LNCaP clone FGC (cell line): ENCODE measurements at places on chromosomes 12 and 14.

- peak; percentile 79 for DNase-seq
These were observed 12.1 kb upstream of the FLVCR2 start for GRCh38 chr14:75566321-75566720.

DNA sequence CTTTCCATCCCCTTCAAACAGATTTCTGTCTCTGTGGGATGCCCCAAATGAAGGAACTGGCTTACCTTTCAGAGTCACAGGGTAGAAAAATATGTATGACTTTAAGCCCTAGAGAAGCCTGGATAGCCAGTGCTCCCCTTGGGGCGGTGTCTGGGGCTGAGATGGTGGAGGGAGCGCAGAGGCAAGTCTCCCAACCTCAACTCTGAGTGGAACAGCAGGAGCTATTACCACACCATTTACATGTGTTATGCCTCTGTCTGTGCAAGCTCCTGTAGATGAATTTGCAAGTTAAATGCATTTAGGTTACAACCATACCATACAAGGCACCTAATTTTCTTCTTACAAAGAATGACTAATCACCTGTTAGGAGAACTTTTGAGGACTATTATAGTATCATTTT lies 50.4 kb upstream of the CLMN start:
- no peak for DNase-seq

DNA sequence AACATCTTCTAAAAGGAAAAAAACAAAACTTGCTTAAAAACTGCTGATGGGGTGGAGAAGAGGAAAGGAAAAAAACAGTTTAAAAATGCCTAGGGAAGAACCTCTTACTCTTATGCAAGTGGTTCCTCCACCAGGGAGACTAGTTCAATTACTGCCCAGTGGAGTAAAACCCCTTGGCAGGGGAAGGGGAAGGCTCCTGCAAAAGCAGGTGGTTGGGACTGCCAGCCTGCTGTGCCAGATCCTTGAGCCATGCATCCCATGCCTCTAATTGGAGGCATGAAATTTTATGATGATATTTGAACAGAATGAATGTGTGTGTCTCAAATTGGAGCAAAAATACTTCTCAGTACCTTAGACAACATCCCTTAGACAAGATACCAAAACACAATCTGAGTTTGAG lies 118.8 kb downstream of the FSCB start:
- no peak for DNase-seq

- no peak for DNase-seq
These were observed 149.8 kb downstream of the PELI2 start for GRCh38 chr14:56268039-56268438.

DNA sequence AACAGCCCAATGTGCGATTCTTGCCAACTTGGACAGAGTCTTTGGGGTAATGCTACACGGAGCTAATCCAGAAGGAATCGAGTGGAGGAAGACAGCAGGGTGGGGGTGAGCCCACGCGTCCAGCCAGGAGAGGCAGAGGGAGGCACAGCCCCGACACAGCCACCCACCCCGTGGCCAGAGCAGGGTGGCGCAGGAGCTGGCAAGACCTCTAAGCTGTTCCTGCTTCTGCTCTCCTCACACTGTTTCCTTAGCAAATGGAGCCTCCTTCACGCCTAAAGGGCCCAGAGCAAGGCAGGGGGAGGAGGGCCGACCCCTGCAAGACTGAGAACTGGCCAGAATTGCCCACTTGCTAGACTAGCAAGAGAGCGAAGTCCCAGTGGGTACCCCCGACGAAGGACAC lies 91.5 kb downstream of the FBXL14 start:
- DNase-seq, result no peak

- DNase-seq, result no peak
These were observed at the start of gene ADAM20 for GRCh38 chr14:70534904-70535303. TSS of gene ADAM20 (minus strand) at chr14:70535004. CDS start at chr14:70524757, 10,247 bp downstream.

DNA sequence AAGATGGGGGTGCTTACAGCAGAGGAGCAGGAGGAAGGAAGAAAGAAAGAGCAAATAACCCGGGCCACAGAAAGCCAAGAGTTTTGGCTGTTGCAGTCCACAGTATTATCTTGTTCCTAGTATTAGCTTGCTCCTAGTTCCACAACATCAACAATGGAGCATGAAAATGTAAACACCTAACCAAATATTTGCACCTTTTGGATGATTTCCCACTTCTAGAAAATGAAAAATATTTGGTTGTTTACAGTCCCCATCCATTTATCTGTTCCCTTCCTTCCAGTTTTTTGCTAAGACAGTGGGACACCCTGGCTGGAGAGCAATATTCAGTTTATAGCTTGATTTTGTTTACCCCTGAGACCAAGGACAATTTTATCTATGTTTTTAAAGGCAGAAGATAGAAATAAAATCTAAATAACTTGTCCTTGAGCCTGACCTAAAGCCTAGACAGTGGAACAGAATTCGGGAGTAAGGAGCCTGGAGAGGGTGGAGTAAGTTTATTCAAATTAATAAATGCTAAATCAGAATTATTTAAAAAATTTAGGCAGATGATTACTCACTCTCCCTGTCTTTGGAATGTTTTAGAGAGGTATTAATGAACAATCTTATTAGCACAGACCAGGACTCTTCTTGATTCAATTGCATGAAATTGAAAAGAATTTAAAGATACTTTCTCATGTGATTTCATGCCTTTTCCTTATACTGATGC lies 51.6 kb downstream of the RESF1 start:
- peak; percentile 78 for DNase-seq

GRCh38 chr12:51389302-51389999 lies 1.8 kb downstream of the GALNT6 start:
- DNase-seq, result no peak

DNA sequence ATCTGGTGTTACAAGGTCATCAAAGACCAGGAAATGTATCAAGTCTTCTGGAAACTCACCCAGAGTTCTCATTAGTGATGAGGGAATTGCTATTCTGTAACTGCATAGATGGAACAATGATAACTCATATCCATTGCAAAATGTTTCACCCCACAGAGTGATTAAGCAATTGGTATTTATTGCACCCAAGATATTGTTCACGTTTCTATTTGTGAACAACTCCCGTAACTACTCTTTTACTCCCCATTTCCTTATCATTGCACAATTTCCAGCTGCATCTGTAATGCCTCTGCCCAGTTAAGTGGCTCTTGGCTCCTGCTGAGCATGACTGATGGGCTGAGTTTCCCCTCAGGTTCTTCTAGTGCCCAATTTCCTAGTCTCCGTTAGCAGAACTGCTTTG lies 108.7 kb upstream of the PRICKLE1 start:
- no peak for DNase-seq

DNA sequence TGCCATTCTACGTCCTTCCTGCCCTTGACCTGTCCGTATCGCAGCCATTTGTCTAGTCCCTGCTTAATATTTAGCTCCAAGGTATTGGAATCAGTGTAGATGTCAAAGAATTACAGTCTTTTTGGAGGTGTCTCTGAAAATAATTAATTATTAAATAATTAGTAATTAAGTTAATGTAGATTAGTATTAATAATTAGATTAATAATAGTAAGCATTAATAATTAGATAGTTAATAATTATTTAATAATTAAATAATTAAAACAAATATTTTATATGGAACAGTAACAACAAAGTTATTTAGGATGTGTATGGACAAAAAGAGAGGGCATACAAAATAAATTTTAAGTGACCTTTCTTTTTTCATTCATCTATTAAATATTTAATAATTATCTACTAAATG lies 639.6 kb downstream of the AACS start:
- no peak for DNase-seq

- DNase-seq, result no peak
These were observed 460 bp upstream of the SYNE2 start for GRCh38 chr14:63852271-63852816.

- DNase-seq, result no peak
These were observed 319.4 kb downstream of the TMEM121 start for GRCh38 chr14:105845725-105846309.
